ENCODE measurements at places on chromosomes 6 and 20.

GRCh38 chr6:136921936-136922684 is at the start of gene SLC35D3:
SLC35D3 (plus strand) TSS chr6:136922301; CDS start chr6:136922429, 128 bp downstream.
- H3K4me1 ChIP-seq, result peaks cover 38% of the 10 kb centered on the region
- peaks cover 57% of the 10 kb centered on the region for H3K27me3 ChIP-seq
- DNase-seq, result peak; percentile 25
- H3K36me3 ChIP-seq, result no peaks in the 10 kb centered on the region
- H3K27ac ChIP-seq, result no peak within 1 kb of the TSS
- H3K4me3 ChIP-seq, result peak within 1 kb of the TSS; percentile 18

DNA sequence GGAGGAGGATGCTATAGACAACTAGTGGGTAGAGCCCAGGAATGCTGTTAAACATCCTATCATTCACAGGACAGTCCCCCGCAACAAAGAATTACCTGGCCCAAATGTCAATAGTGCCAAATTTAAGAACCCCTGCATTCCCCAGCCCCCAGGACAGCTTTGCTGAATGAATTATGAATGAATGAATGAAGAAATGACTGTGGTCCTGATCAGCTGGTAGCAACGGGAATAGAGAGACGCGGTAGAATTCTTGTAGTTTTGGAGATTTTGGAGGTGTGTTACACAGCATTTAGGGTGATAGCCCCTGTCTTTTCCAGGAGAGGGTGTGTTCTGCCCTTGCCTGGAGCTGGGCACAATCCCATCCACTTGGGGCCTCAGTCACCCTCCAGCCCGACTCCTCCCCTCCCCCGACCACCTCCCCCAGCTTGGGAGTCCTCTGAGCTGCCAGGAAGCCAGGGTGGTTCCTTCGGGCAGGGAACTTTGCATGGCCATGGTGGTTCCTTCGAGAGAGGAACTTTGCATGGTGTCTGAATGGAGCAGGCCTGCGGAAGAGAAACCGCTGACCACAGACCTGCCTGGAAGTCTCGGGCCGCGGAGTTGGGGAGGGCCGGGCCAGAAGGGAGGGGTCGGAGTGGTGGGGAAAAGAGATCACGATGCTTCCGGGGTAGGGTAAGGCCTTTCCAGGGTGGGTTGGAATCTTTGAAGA is 1.0 kb upstream of the HCK start:
- DNase-seq, result peak; percentile 76
- no peaks in the 10 kb centered on the region for H3K36me3 ChIP-seq
- H3K27me3 ChIP-seq, result peaks cover 56% of the 10 kb centered on the region
- peaks cover 42% of the 10 kb centered on the region for H3K4me1 ChIP-seq

GRCh38 chr6:65761890-65762289 is 54.9 kb upstream of the EYS start:
- H3K27me3 ChIP-seq, result no peaks in the 10 kb centered on the region
- no peaks in the 10 kb centered on the region for H3K4me1 ChIP-seq
- H3K36me3 ChIP-seq, result no peaks in the 10 kb centered on the region
- no peak for DNase-seq
- no peak overlapping the region for H3K4me3 ChIP-seq
- H3K27ac ChIP-seq, result no peak overlapping the region

GRCh38 chr6:13413466-13413862 is 73.9 kb downstream of the GFOD1 start:
- no peak overlapping the region for H3K27ac ChIP-seq
- H3K36me3 ChIP-seq, result no peaks in the 10 kb centered on the region
- H3K4me1 ChIP-seq, result peaks cover 51% of the 10 kb centered on the region
- no peaks in the 10 kb centered on the region for H3K27me3 ChIP-seq
- no peak for DNase-seq

GRCh38 chr20:62704341-62704948 is 4.2 kb upstream of the NTSR1 start:
- peaks cover 33% of the 10 kb centered on the region for H3K4me1 ChIP-seq
- peak; percentile 76 for DNase-seq
- H3K27me3 ChIP-seq, result peaks cover 19% of the 10 kb centered on the region
- H3K36me3 ChIP-seq, result no peaks in the 10 kb centered on the region
- no peak overlapping the region for H3K4me3 ChIP-seq
- no peak overlapping the region for H3K27ac ChIP-seq

- H3K4me3 ChIP-seq, result no peak overlapping the region
- no peak overlapping the region for H3K27ac ChIP-seq
- DNase-seq, result no peak
- no peaks in the 10 kb centered on the region for H3K36me3 ChIP-seq
These were observed 196.8 kb upstream of the STXBP5 start for GRCh38 chr6:147007441-147007840.

DNA sequence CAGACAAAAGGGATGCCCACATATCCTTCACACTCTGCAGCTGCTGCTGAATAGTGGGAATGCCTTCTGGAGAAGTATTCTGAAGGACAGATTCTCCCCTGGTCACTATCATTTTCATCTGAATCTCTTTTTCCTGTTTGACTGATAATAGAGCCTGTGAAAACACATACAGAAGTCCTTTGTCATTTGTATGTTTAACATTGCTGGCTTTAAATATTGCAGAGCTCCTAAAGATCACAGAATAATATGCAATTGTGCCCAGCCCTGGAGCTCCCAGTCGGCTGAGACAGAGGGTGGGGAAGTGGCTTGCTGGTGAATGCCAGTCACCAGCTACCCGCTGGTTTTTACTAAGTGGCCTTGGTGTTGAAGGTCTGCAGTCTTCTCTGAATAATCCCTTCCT is 272.3 kb downstream of the SYNE1 start:
- no peak overlapping the region for H3K4me3 ChIP-seq
- no peaks in the 10 kb centered on the region for H3K36me3 ChIP-seq
- no peak for DNase-seq
- no peaks in the 10 kb centered on the region for H3K4me1 ChIP-seq
- H3K27me3 ChIP-seq, result no peaks in the 10 kb centered on the region
- H3K27ac ChIP-seq, result no peak overlapping the region

- peak within 1 kb of the TSS; percentile 95 for H3K27ac ChIP-seq
- no peaks in the 10 kb centered on the region for H3K4me1 ChIP-seq
These were observed at the start of gene CD93 for GRCh38 chr20:23086056-23086566. CD93 (minus strand) TSS chr20:23086324; CDS start chr20:23086192, 132 bp downstream.

All from left lung (tissue), 14 donors.